ENCODE measurements at places on chromosomes 2 and 18.

DNA sequence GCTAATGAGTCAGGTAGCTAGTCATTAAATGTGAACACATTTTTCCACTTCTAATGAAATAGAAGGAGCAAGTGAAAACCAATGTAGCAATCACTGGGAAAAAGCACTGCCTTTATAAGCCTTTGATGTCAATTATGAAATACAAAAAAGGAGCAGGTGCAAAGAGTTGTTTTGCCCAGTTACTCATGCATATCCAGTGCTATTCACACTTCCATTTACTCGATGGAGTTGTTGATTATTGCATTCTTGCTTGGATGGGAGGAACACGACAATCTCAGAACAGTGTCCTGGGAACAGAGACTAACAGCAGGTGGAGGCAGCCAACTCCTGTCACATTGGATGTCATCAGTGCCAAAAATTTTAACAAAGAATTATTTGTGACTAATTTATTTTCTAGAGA, 372.5 kb downstream of the CBLN2 start:
- DNase-seq = no peak

GRCh38 chr2:161090411-161090810, 69.8 kb upstream of the TANK start:
- no peak for DNase-seq

DNA sequence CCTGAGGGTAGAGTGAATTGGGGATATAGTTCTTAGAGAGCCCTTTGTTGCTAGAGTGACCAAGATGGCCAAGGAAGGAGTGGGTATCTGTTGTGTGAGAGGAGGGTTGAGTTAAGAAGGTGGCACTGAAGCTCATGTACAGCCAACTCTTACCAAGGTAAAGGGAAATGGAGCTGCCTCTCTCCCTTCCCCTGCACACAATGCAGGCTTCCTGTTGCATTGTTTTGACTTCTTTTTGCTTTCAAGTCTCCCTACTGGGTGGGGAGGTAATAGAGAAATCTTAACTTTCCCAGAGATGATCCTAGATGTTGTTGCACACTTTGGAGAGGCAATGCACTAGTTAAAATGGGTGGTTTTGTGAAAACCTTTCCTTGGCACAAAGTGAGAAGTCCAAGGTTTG, 23.8 kb downstream of the HOXD1 start:
- DNase-seq = no peak

DNA sequence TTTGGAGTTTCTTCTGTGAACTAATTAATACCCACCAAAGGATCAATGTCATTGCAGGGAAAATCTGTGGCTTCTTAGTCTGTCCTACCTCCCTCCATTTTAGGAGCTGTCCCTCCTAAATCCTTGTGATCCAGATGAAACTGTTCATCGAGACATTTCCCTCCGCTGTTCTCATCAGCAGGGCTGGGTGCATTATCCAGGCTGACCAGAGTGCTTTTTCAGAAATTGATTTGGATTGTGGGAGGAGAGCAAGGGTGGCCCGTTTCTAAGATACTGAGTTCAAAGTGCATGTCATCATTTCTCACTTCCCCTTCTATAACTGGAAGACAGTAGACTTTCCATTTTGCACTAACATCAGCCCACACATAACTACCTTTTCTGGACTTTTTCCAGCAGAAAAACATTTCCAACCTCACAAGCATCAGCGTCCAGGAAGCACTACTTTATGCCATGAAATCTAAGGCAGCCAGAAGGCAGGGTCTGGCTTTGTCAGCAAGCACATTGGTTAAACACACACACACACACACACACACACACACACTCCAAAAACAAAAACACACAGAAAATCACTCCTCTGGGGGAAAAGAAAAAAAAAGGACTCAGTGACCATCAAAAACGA, 94.1 kb downstream of the ANKRD44 start:
- DNase-seq = no peak

DNA sequence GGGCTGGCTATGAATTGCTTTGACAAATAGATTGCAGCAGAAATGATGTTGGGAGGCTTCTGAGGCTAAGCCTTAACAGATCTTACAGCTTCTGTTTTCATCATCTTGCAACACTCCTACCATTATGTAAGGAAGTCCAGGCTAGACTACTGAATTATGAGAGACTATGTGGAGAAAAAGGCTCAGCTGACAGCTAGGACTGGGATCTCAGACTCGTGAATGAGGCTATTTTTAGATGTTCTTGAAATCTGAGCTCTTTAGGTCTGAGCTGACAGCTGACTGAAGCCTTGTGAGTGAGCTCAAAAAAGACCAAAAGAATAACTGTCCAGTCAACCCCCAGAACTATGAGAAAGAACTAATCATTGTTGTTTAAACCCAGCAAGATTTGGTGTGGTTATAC, 70.3 kb downstream of the VWC2L start:
- DNase-seq = no peak

DNA sequence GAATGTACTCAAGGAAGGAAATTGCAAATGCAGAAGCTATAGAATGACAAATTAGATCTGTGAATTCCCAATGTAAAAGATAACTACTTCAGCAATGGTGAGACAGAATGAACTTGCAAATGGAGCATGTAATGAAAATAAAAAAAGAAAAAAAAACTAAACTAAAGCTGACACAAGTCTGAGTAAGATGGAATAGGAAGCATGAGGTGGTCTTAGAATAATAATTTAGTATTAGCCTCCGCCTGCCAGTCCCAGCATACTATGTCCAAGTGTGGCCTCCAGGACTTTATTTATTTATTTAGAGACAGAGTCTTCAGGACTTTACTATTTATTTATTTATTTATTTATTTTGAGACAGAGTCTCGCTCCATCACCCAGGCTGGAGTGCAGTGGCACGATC, 37.4 kb upstream of the SLC39A10 start:
- no peak for DNase-seq

- DNase-seq = no peak
Measured at GRCh38 chr2:28623582-28624405, 127.8 kb upstream of the PPP1CB start.

DNA sequence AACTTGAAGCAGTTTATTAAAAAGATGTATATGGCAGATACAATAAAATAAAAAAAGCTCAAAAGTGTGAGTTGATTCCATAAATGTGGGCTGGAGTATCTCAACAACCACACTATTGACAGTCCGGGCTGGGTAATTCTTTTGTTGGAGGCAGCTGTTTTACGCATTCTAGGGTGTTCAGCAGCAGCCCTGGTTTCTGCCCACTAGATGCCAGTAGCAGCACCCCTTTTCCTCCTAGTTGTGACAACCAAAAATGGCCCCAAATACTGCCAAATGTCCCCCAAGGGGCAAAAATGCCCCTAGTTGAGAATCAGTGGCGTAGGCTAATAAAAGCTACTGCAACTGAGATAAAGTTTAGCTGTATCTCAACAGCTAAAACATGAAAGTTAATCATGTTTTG, 44.8 kb downstream of the CHMP3 start:
- DNase-seq = peak; percentile 1

- DNase-seq = no peak
Measured at GRCh38 chr2:32721376-32721775, 93.5 kb downstream of the TTC27 start.

DNA sequence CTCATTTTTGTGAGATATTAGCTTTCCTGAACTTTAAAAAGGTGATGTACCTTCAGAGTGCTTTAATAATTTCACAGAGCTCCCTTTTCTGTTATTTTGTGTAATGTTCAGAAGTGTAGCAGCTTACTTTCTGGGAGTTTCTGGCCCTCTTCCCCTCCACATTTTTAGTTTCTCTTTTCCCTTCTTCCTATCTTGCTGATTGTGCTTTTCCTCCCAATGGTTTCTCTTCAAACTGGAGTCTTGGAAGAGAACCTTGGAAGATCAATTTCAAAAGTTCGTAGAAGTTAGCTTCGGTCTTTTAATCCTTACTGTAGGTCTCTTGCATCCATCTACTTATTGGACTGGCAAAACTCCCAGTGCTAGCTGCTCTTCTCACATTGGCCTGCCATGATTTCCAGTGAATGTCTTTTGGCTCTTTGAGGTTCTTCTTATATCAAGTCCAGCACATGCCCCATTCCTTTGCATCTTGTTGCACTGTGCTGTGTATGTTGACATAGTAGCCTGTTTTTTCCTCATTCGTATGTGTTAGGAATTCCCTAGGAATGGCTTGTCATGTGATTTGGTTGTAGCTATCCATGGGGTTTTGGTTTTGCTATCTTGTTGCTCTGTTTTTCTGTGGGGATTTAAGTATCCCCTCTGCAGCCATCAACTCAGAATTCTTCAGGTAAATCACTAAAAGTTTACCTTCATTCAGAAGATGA, 7.8 kb downstream of the CCNT2 start:
- DNase-seq = no peak

- DNase-seq = no peak
Measured at GRCh38 chr18:60826346-60826745, 453.8 kb upstream of the MC4R start.

DNA sequence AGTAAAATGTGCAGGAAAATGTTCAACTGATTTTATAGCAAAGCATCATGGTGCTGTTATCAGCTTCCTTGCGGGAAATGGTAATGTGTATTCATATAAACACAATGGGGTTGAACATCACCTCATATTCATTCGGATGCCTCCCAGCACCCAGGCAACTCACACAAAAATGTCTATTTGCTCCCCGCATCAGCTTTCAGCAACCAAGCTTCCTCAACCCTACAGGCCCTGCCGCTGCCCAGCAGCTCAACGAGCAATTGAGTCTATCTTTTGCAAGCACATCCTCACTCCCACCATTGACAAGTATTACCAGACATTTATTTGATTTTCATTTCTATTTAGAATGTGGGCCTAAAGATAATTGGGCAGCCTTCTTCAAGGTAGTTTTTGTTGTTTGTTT, 2161.4 kb upstream of the PIK3C3 start:
- DNase-seq = no peak

- DNase-seq = no peak
Measured at GRCh38 chr2:67309281-67309680, 87.9 kb upstream of the ETAA1 start.

DNA sequence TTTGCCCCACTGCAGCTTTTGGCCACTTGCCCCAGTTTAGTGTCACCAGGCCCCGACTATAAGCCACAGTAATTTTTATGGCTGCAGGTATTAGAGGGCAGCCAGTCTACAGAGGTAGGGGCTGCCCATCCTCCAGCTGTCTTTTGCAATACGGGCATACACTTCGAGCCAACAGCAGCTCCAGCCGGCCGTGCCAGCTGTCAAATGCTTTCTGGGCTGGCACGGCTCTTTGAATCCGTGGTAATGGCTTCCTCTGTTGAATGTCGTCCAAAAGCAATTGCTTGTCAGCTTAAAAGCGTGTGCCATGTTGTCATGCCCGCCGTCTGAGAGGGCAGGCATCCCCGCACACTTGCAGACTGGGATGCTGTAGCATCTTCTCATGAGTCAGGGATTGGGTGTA, 41.3 kb downstream of the BCL2L11 start:
- DNase-seq = no peak

- no peak for DNase-seq
Measured at GRCh38 chr18:39211461-39211860, 1645.9 kb upstream of the CELF4 start.

- DNase-seq = no peak
Measured at GRCh38 chr2:285531-285930, 2.4 kb downstream of the ALKAL2 start.

DNA sequence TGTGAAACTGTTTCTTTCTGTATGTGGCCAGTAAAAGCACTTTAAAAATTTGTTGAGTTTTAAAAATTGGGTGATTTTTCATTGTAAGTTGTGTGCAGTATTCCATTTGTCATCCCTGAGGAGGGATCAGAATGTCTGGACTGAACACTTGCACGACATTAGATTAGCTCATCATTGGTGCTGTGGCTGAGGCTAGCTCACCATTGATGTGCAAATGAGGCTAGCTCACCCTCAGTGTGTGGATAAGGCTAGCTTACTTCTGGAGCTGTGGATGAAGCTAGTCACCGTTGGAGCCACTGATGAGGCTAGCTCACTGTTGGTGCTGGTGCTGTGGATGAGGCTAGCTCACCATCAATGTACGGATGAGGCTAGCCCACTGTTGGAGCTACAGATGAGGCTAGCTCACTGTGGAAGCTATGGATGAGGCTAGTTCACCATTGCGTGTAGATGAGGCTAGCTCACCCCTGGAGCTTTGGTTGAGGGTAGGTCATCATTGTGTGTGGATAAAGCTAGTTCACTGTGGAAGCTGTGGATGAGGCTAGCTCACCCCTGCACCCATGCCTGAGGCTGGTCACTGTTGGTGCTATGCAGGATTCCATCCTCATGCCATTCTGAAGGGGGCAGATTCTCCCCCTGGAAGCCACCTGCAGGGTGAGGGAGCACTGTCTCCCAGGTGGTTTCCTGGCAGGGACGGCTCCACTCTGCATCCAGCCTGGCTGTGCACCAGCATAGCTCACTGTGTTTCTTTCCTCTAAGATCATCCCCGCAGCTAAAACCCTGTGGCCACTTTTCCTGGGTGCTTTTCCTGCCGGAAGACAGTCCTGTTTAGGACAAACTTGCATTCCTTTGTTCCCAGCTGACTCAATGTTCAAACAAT, 101.1 kb downstream of the TWIST2 start:
- DNase-seq = no peak

DNA sequence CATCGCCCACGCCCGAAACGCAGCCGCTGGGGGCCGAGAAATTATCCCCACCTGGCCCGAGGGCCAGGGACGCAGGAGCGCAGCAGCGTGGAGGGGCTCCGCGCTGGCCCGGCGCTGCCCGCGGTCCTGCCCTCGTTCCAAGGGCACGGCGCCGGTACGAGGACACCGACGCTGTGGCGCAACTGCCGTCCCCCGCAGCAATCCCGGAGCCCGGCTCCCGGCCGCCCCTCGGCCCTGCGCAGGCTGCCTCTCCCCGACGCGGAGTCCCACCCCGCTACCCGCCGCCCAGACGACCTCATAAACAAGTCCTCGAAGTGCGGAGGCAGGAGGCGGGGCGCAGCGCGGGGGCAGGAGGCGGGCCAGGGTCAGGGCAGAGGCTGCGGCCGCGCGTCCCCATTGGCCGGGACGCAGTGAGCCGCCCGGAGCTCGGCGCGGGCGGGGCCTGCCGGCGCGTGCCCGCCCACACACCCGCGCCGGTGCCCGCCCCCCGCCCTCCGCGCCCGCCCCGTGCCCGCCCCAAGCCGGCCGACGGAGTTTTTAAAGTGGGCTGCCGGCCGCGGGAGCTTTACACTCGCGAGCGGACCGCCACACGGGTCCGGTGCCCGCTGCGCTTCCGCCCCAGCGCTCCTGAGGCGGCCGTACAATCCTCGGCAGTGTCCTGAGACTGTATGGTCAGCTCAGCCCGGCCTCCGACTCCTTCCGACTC, at the start of gene EPAS1:
Gene EPAS1, plus strand, starts transcription at position 568 of the 706 bp plus-strand sequence. CDS start 505 bp downstream, outside the sequence.
- peak; percentile 79 for DNase-seq

GRCh38 chr18:45951016-45951714, 16.0 kb downstream of the EPG5 start:
- DNase-seq = peak; percentile 46

GRCh38 chr2:102473631-102474030, 605 bp downstream of the SLC9A4 start:
- DNase-seq = no peak

- no peak for DNase-seq
Measured at GRCh38 chr2:123840574-123840973, 184.5 kb upstream of the CNTNAP5 start.

- DNase-seq = no peak
Measured at GRCh38 chr18:7224198-7224597, 6.7 kb upstream of the LRRC30 start.

- DNase-seq = peak; percentile 40
Measured at GRCh38 chr2:146312899-146313298, 1531.9 kb upstream of the ACVR2A start.

- DNase-seq = no peak
Measured at GRCh38 chr18:46424898-46425297, 232.1 kb downstream of the LOXHD1 start.

- no peak for DNase-seq
Measured at GRCh38 chr2:158914066-158914465, 54.4 kb upstream of the TANC1 start.

- no peak for DNase-seq
Measured at GRCh38 chr2:106956879-106957278, 70.9 kb upstream of the ST6GAL2 start.

GRCh38 chr18:62942578-62942977, 227.2 kb downstream of the PHLPP1 start:
- DNase-seq = no peak

Measured in NCI-H460 (cell line).